ENCODE measurements at places on chromosomes 6 and 20.
A peak's percentile ranks its signal among the peaks of the same experiment; 100 is the strongest.

DNA sequence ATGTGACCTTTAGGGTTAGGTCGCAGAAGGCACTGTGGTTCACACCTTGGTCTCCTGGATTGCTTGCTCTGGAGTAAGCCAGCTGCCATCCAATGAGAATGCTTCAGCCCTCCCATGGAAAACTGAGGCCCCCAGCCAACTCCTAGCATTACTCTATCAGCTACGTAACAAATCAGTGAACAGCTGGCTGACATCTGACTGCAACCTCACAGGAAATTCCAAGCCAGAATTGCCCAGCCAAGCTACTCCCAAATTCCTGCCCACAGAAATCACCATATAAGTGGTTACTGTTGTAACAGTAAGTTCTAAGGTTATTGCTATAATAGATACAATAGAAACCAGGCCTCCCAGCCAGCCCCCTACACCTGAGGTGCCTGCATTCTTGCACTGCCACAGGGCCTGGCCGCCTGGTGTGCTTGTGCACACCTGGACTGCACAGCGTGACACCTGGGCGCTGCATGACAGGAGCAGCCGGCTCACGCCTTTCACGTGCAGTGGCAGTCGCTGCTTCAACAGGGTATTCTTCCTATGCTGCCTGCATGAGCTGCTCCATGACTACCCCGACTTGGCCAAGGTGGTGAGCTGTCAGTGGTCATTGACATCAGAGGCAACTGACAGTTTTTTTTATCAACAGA lies 429.7 kb upstream of the RUNX2 start:
- DNase-seq = no peak

- DNase-seq = no peak
These were observed 24.9 kb upstream of the SASH1 start for GRCh38 chr6:148317739-148318138.

- DNase-seq = no peak
These were observed 101.9 kb downstream of the FIG4 start for GRCh38 chr6:109793021-109793420.

DNA sequence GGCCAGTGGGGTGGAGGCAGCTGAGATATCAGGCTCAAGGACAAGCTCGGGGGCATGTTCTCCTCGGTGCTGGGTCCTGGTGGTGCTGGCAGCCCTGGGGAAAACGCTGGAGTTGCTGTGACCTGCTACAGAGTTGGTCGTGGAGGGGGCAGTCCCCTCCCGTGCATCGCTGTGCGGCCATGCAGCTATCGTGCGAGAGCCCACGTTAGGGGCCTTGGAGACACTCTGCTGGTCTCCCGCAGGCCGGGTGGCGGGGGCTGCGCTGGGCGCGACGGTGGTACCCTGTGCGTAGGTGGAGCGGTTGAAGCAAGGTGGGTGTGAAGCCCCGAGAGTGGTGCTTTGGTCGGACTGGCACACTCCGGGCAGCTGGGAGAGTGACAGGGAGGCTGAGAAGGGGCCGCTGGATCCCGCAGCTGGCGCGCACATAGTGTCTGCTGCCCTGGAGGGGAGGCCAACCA lies 12.0 kb downstream of the LRRN4 start:
- no peak for DNase-seq

- DNase-seq = peak; percentile 59
These were observed 9.4 kb upstream of the HLA-DQA1 start for GRCh38 chr6:32627831-32628230.

DNA sequence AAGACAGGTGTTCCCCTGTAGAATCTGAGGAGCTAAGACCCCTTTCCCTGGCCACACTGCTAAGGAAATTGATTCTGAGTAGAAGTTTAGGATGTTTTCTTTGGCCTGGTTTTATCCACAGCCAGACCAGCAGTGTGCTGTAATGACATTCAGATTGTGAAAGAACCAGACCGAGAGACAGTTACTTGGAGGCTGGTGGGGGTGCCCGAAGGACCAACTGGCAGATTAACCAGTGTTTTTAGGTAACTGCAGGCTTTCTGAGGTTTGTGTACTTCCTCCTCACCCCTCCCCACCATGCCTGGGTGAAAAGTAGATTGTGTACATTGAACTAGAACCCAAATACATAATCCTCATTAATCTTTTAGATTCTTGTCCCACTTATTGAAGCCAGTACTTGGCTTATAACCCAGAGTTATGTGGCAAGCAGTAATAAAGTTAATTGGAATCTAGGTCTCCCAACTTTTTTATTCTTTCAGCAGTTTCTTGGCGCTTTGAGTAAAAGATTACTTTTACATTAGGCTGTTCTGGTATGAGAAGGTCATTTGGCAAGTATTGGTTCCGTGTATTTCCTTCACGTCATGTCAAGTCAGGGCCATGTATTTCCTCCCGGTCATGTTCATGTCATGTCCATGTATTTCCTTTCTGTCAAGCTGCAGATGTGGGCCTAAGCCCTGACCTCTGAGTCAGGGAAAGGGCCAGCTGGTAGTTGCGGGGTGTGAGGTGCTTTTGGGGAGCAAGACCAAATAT lies 93.7 kb downstream of the TCP11 start:
- DNase-seq = no peak

DNA sequence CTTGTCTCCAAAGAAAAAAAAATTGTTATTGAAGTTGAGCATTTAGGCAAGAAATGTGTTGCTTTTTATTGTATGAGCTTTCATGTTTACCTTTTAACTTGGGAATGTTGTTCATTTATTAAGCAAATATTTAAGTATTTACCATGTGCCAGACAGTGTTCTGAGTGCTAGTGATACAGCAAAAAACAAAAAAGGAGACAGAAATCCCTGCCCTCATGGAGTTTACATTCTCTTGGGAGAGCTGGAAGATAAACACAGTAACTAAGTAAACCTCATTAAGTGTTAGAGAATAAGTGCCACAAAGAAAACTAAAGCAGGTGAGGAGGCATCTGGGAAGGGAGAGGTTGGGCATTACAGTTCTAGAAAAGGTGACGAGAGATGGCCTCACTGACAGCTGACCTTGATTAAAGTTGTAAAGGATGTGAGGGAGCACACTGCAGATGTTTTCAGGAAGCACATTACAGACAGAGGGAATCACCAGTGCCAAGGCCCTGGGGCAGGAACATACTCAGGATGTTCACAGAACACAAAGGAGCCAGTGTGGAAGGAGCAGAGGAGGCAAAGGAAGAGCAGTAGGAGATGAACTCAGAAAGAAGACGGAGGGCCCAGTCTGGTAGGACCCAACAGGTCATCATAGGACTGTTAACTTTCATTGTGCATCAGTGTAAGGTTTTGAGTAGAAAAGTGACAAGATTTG lies 33.5 kb downstream of the XRN2 start:
- no peak for DNase-seq

DNA sequence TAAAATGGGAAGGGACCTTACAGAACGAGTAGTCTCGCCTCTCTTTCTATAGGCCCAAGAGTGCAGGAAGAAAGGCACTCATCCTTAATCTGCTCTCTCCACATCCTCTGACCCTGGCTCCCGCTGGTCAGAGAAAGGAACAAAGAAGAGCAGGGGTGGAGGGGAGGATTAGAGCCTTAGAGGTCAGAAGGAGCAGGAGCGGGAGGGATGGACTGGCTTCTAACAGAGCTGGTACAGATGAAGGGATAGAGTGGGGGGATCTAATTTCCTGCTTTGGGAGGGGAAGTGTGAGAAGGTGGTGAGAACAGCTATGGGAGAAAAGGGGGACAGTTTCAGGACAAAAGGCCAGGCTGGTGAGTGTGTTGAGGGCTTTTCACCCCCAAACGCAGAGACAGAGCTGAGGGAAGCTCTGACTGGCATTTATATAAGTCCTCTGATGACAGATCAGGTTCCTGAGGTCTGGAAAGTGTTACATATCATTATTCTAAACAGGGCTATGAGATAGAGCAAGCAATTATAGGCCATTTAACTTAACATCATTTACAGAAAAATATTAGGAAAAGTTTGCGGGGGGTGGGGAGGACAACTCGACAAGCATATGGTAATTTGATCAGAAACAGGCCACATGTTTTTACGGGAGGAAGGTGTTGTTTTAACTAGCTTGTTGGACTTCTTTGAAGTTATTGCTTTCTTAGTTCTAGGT lies 111.1 kb downstream of the FOXC1 start:
- DNase-seq = no peak

GRCh38 chr6:71254323-71254722 lies 34.3 kb upstream of the OGFRL1 start:
- no peak for DNase-seq

- no peak for DNase-seq
These were observed 28.6 kb downstream of the FOXO3 start for GRCh38 chr6:108589244-108589791.

GRCh38 chr6:48084201-48084600 lies 26.8 kb downstream of the PTCHD4 start:
- no peak for DNase-seq

All from activated CD8-positive, alpha-beta T cell treated with anti-CD3 and anti-CD28 coated beads, Interleukin-2, amount 10 ng/mL, durations not matched to agents 7 days and 5 days (primary cell).